IPS-NIHi11 (cell line): ENCODE measurements at places on chromosomes 5 and 9.

DNA sequence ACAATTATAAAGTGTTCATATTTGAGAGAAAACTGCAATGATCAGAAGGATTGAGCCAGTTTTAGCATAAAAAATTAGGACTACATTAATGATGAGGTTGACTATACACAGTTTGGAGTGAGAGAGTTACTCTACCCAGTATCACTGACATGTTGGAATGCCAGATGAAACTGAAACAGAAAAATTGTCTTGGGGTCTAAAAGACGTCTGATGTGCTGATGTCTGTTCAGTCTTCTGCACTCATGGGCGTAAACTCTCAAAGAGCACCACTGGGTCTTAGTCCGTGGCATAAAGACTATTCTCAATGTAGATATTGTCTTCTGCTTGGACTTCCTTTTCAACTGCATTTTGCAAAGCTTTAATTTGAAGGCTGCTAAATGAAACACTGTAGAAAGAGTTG lies 29.5 kb downstream of the HAVCR1 start:
- DNase-seq, result no peak

- DNase-seq, result no peak
Observed at GRCh38 chr9:124899845-124900244, 37.9 kb downstream of the ARPC5L start.

DNA sequence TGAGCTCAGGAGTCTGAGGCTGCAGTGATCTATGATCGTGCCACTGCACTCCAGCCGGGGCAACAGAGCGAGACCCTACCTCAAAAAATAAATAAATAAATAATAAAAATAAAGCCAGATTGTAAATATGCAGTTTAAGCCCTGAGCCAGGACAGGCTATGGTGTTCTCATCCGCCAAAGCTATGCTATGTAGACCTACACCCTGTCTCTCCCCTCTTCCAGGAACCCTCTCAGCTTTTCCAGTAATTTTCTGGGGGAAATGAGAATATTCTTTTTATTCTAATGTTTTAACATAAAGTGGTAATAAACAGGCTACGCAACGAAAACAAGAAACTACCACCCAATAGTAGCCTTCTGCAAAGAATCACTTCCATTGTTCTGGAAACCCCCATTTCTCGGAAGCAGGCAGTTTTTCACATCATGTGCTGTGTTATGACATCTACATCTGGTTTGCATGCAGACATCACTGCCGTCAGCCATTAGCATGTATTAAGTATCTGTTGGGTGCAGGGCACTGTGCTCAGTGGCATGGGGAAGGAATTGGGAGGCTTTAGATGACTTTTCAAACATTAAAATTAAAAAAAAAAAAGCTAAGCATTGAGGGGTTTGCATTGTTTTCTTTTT lies 38.0 kb upstream of the F2R start:
- DNase-seq, result no peak

GRCh38 chr9:108663422-108663821 lies 192.4 kb downstream of the ACTL7B start:
- DNase-seq, result no peak

- no peak for DNase-seq
Observed at GRCh38 chr5:103891151-103891550, 328.6 kb upstream of the NUDT12 start.

- DNase-seq, result peak; percentile 71
Observed at GRCh38 chr9:97615439-97616072, 17.6 kb downstream of the TSTD2 start.

- peak; percentile 50 for DNase-seq
Observed at GRCh38 chr9:97923529-97924108, 1.3 kb upstream of the TRMO start.

DNA sequence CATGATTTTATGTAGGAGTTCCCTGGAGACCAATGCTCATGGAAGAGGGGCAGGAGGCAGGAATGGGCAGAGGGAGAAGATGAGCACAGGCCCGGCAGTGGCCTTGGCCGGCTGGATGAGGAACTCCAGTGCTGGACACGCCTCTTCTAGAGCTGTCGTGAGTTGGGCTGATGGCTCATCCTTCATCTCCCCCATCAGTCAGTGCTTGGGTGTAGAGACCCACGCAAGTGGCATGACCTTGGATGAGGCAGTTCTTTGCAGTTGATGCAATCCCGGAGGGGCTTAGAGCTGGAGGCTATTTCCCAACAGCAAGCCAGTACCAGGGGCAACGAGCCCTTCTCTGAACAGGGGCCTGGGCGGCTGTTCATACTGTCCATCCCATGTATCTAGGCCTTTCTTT lies 25.5 kb upstream of the ARAP3 start:
- DNase-seq, result no peak

DNA sequence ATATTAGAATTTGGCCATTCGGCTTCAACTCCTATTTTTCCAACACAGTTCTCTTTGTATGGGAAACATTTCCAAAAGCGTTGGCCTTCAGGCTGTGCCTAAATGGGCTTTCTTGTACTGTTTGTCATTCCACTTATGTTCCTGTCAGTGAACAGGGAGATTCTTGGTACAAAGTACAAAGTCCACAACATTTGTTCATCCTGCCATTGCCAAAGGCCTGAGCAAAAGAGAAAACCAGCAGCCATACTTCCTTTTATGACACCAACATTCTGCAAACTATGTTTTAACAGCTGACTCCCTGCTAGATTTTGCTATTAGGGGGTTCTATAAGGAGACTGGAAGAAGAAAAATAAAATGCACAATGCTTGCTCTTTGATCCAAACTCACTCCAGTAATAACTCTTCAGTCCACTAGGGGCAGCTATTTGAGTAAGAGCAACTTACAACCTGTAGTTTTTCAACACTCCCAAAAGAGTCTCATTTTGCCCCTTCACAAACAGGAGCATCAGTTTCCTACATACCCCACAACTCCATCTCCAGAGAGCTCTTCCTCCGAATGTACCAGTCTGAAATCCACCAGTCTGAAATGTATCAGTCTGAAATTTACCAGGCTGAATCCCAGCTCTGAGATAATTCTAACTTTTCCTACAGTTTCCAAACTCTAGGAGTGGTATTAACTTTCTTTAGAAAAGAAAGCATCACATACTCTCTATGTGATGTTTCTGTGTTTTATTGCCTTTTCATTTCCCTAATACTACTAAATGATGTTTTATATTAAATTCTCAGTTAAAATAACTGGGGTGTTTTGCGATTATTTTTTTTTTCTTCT lies 693.8 kb downstream of the DNAH5 start:
- peak; percentile 54 for DNase-seq

DNA sequence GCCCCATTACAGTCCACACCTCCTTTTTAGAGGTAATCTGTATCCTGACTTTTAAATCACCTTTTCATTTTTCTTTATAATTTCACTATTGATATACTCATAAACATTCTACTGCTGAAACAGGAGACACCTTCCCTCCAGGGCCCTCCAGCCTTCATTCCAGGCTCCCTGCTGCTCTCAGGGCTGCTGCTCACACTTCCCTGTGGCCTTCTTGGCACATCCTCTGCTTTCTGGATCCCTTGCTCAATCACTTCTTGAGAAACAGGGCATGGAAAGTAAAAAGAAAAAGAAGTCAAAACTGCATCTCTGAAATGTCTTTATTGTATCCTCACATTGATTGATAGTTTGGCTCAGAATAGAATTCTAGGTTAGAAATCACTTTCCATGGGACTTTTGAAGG lies 19.3 kb upstream of the WNT8A start:
- no peak for DNase-seq

DNA sequence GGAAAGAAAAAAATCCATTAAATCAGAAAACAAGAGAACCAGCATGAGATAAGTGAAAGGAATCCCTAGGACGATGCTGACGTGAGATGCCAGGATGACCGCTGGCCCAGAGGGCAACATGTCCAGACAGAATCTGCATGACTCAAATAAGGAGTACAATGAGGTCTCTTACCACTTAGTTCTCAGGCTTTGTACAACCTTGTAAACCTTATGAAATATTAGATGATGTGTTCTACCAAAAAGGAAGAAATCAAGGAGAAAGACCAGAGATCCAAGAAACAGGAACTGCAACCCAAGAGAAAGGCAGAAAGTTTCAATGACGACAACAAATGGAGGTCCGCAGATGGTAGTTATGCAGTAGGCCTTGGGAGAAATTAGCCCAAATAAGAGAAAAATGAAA lies 2.8 kb upstream of the GPR150 start:
- DNase-seq, result no peak

DNA sequence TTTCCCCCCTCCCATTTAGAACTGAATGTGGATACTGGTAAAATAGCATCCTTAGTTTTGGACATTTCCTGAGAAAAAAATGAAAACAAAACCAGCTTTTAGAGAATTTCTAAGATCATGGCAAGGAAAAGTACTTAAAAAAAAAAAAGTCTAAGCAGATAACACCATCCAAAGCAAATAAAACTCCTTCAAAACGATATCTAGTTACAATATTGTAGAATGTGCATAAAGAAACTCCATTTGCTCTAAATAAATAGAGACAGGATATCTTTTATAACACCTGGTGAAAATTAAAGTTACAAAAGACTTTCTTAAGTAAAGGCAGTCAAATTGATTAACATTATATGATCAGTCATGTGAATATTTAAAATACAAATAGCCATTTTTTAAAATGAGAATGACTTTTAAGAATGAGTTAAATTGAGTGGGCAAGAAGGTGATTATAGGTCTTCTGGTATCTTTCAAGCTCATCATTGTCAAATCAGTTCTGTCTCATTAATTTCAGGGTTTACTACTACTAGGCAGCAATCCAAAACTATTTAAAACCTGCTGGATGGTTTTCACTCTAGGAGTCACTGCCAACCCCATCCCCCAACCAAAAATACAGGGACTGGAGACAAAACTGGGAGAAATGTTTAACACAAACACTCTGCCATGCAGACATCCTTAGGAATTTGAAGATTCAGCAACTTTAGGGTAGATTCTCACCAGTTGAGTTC lies 382.6 kb downstream of the ADGRV1 start:
- no peak for DNase-seq

DNA sequence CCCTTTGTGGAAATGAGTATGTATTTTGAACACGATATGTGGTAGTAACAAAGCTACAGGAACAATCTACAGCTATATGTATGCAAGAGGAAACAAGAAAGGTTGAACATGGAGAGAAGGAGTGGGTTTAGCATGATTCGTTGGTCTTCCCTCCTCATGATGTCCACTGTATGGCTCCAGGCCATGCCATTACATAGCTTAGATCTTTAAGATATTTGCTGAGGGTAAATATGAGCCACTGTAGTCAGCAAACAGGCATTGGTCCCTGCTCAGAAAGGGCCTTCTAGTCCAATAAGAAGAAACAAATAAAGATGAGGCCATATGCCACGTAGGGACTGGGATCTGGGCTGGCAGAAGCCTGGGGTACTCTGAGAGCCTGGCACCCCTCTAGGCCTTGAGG lies 543.2 kb upstream of the SGCD start:
- no peak for DNase-seq
